ENCODE measurements at places on chromosomes 16 and 17.

DNA sequence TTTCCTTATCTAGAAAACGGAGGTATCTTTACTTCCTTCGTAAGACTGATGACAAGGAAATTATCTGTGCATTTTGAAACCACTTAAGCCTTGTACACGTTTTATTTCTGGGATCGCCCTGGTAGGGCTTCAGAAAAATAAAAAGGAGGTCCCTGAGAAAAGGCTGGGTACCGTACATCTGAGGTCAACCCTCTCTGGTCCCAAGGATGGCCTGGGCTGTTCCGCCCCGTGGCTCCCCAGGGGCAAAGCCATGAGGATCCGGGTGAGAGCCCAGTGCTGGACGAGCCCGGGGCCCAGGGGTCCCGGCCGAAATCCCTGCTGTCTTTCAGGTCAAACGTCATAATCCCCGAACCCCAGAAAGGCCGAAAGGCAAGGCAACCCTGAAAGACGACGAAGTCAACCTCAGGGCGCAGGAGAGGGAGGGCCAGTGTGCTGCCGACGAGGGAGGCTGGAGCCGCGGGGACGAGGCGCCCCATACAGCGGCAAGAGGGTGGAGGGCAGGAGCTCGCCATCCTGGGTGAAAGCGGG lies 656 bp upstream of the FUS start:
- no peak for DNase-seq

DNA sequence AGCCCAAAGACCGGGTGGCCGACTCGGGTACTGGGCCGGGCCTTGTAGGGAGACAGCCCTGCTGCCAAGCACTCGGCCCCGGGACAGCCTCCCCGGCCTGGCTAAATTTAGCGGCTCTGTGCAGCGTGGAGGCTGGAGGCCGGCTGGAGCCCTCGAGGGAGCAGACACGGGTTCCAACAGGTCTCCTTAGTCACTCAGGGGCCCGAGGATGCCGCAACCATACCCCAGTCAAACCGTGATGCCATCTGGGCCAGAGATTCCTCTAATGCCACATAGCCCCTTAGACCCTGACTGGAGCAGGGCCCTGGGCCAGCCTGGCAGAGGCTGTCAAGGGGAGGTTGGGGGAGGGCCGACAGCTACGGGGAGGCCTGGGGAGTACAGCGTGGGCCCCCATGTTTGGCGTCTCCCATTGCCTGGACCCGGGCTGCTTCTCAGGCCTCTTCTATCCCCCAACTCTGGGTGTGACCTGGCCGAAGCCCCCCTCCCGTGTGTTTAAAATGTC lies 2.9 kb upstream of the P2RX1 start:
- DNase-seq: no peak

DNA sequence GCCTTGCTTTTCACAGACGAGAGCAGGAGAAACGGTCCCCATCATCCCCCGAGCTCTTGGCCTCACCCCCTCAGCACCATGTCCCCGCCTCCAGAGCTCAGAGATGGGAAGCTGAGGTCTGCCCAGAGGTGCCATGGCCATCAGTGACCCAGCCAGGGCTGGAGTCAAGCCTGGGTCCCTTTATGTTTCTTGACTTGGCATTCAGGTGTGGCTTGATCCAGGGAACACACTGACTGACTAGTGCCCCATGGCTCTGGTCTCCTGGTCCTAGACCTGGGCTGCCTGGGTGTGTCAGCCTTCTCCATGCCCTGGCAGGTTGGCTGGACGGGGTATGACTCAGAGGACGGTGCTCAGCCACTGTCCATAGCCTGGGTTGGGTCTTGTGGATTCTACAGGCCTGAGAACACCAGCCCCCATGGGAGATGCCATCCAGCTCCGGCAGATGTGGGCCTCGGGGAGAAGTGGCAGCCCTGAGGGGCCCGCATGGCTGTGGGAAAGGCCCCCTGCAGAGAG lies 54.2 kb downstream of the ZFPM1 start:
- no peak for DNase-seq

DNA sequence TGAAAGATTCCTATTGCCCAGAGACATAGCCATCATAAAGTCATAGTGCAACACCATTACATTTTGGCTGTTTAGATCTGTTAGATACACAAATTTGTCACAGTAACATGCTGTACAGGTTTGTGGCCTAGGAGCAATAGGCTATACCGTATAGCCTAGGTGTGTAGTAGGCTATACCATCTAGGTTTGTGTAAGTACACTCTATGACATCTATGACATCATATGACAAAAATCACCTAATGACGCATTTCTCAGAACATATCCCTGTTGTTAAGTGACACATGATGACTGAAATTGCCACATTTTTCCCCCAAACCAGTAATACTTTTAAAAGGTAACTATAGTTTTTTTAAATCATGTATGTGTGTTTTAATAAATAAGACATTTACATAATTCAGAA lies 43.3 kb downstream of the NLK start:
- no peak for DNase-seq

DNA sequence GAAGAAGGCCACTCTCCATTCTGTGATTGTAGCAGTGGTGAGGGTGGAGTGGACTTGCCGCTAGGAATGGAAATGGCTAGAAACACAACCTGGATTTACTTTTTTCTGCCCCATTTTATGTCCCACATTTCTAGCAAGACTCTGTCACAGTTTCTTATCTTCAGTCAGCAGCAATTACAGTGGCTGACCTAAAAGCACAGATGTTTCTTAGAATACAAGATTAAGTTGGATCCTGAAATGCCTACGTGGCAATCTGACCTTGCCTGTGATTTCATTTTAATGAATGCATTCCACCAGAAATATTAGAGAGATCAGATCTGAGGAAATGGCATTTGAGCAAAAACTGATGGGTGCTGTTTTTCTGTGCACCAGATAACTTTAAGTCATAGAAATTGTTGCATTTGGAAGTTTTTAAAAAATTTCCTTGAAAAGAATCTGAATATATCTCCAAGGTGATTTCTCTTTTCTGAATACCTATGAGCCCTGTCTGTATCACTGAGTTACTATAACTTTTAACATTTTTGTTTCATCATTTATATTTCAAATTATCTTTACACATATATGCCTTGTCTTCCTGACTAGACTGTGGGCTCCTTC lies 5.4 kb downstream of the HEATR3 start:
- no peak for DNase-seq

- no peak for DNase-seq
Measured at GRCh38 chr16:65572156-65572555, 450.3 kb upstream of the CDH11 start.

DNA sequence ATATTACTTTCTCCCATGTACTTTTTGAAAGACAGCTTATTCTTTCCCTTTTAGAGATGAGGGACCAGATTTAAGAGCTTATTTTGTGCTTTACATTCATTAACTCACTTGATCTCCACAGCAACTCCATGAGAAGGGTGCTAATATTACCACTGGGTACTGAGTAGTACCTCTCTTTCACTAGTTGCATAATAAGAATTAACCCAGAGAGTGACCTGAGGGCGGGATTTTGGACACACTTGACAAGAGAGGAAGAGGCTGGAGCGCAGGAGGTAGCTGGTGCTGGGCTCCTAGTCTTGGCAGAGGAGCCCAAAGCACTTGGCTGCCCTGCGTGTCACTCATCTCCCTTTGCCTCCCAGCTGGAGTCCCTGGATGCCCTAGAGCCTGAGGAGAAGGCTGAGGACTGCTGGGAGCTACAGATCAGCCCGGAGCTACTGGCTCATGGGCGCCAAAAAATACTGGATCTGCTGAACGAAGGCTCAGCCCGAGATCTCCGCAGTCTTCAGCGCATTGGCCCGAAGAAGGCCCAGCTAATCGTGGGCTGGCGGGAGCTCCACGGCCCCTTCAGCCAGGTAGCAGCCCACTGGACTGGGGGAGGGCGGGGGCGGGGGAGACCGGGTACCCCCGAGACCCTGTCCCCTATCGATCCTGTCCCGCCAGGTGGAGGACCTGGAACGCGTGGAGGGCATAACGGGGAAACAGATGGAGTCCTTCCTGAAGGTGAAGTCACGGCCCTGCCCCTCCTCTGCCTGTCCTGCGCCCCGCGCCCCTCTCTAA lies 1.7 kb upstream of the MAZ start:
- DNase-seq: peak; percentile 53

DNA sequence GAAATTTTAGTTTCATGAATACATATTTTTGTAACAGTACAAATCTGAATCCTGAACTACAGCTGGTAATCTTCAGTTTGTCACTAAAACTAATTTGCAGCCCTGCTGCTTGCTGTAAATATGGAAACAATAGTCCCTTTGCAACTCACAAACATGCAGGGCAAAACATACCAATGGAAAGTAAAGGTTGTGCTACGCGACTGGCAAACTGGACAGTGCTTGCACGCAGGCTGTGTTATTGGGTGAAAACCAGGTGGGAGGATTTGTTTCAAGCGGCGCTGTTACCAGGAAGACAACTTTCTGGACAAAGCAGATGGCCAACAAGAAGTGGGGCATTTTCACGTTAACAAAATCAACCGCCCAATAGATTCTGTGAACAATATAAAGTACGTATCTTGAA lies 93.5 kb downstream of the CDYL2 start:
- DNase-seq: peak; percentile 4

DNA sequence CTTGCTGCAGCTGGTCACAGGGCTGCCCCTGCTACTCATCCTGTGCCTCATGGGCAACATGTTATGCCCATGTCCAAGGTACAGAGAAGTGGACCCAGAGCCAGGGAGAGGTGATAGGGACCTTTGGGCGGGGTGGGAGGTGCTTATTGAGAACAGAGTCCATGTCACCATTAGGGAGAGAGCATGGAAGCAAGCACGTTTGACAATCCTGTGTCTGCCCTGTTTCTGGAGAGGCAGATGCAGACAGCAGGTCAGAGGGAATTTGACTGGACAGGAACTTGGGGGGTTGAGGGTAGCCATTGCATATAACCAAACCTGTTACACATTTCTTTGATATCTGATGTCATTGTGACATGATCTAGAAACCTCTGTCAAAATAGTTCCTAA lies 14.3 kb upstream of the ARL4D start:
- DNase-seq: no peak

DNA sequence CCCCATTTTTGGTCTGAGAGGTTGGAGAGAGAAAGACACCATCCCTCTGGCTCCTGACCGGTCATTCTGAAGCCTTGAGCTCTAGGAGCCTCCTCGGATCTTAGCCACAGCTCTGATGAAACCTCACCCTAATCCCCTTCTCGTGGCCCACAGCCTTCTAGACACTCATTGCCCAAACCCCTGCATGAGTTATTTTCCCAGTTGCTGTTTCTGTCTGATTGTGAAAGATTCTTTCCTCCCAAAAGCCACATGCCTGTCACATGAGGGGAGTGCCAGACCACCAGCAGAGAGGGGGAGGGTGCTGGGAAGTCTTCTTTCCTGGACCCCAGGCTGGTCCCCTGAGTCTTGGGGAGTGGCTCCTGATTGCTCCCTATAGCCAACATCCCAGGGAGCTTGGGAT lies 17.6 kb upstream of the ABR start:
- no peak for DNase-seq

- no peak for DNase-seq
Measured at GRCh38 chr16:57000271-57001025, 11.1 kb downstream of the NLRC5 start.

DNA sequence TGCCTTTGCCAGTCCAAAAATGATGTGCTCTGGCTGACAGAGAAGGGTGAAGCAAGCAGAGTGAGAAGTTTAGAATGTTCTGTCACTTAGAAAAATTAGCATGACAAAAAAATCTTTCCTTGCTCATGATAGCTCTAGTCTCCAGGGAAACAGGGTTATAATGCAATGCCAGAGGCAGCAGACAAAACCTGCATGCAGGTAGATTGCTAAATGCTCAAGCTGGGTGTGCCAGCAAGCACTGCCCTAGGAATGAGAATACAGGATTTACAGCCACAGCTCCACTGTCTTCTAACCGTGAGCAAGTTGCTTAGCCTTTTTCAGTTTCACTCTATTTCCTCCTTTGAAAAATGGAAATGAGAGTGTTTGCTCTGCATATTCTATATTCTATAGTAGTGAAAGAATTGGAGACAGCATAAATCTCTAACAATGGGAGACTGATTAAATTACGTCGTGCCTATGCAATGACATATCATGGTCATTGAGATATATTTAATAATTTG lies 516.6 kb upstream of the C16orf82 start:
- no peak for DNase-seq

GRCh38 chr16:86566966-86567700 lies 504 bp downstream of the FOXC2 start:
- DNase-seq: no peak

DNA sequence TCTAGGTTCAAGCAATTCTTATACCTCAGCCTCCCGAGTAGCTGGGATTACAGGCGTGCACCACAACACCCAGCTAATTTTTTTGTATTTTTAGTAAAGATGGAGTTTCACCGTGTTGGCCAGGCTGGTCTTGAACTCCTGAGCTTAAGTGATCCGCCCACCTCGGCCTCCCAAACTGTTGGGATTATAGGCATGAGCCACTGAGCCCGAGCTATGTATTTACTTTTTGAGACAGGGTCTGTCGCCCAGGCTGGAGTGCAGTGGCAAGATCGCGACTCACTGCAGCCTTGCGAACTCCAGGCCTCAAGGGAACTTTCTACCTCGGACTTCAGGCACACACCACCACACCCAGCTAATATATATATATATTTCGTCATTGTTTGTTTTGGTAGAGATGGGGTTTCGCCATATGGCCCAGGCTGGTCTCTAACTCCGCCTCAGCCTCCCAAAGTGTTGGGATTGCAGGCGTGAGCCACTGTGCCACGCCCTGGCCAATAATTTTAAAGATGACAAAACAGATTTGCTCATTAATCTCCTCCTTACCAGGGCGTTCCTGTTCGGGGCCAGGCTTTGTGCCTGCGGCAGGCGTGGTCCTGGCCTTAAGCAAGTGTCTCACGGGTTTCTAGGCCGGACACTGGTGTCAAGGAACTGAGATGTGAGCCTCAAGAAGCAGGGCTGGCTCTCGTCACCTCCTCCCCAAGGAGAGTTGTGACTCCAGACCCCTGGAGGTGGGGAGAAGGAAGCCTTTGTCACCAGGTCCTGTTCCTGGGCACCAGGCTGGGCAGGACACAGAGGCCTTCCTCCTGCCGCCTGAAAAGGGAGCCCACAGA lies 4.3 kb upstream of the NPW start:
- DNase-seq: no peak

DNA sequence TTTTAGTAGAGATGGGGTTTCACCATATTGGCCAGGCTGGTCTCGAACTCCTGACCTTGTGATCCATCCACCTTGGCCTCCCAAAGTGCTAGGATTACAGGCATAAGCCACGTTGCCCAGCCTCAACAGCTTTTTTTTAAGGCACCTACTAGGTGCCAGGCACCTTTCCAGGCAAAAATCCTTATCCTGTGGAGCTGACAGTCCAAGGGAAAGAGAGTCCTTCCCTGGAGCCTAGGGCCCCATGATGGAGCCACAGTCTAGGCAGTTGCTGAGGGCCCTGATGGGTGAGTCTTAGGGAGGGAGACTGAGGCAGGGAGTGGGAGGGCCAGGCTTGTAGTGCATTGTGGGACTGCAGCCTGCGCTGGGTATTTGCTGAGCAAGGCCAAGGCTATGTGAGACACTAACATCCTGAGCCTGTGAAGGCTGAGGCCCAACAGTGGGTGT lies 79.6 kb upstream of the TOB1 start:
- no peak for DNase-seq
